ENCODE measurements at places on chromosomes 12 and 14.

DNA sequence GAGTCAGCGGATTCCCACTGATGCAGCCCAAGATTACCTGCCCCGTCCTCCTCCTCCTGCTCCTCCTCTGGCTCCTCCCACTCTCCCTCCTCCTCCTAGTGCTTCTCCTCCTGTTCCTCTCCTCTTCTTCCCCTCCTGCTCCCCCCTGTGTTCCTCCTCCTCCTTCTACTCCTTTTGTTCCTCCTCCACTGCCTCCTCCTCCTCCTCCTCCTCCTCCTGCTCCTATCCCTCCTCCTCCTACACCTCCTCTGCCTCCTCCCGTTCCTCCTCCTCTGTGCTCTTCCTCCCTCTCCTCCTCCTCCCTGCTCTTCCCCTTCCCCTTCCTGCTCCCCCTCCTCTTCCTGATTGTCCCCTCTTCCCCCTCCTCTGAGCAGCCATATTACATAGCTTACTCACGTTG lies 141.3 kb downstream of the CACNA1C start:
- DNase-seq, result no peak

DNA sequence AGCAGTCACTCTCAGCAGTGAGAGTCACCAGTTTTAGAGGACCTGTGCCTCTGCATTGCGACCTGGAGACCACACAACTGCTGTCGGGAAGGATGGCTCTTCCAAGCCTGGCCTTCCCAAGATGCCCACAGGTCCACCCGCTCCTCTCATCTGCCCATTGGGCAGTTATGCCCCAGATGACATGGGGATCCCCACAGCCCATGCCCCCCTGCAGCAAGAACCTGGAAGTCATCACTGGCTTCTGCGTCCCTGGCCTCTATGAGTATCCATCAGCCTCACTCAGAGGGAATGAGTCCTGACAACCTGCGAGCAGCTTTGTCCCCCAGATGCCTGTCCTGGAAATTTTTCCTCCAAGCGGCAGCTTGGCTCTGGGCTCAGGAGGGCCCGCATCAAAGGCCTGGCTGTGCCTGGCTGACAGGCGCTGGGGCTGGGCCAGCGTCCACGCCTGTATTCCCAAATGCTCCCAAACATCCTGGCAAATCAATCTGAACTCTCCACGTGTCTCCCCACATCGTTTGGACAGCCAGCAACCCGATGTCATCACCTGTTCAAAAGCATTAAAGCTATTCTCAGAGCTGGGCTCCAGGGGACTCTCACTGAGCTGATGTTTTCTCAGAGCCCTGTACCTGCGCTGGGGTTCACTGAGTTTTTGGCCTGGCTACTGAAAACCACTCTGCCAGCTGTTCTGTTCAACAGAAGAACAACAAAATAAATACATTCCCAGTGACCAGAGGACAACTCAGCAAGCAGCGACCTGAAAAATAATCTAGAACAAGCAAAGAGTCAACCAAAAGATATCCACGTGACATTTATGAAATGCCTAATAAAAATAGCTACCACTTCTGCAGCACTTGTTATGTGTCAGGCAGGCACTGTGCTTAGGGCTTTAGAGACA lies 57.8 kb downstream of the CLMN start:
- DNase-seq, result no peak

DNA sequence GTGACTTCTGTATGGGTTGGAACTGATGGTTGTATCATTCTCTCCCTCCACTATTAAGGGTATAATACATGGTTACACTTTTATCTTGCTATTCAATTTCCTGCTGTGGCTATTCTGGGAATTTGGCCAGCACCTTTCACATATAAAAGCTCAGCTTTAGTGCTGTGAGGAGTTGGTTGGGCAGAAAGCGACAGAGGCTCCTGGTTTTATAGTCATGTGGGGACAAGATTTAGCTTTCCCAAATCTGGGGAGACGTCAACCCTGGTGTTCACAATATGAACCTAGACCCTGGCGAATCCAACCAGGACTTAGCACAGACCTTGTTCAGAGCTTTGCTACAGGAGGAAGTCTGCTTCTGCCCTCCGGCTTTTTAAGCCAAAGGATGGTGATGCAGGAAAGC lies 36.5 kb downstream of the FOS start:
- no peak for DNase-seq

- DNase-seq, result no peak
Measured at GRCh38 chr14:99950181-99950580, 115.0 kb upstream of the EVL start.

DNA sequence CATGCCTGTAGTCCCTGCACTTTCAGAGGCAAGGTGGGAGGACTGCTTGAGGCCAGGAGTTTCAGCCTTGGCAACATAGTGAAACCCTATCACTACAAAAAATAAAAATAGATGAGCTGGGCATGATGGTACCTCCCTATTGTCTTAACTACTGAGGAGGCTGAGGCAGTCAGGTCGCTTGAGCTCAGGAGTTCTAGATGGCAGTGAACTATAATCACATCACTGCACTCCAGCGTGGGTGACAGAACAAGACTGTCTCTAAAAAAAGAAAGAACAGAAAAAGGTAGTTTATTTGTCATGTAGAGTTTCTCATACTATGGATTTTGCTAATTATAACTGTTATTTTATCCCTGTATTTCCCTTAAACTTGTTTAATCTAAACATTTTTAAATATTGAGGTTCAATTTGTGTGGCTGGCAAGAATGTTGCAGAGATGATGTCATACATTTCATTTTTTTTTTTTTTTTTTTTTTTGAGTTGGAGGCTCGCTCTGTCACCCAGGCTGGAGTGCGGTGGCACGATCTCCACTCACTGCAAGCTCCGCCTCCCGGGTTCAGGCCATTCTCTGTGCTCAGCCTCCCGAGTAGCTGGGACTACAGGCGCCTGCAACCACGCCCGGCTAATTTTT lies 39.7 kb upstream of the ATF7IP start:
- no peak for DNase-seq

- DNase-seq, result no peak
Measured at GRCh38 chr12:58961906-58962305, 41.6 kb upstream of the LRIG3 start.

- peak; percentile 14 for DNase-seq
Measured at GRCh38 chr14:96038920-96039632, at the start of gene C14orf132. C14orf132 (plus strand) TSS chr14:96039362; CDS start chr14:96039501, 139 bp downstream.

DNA sequence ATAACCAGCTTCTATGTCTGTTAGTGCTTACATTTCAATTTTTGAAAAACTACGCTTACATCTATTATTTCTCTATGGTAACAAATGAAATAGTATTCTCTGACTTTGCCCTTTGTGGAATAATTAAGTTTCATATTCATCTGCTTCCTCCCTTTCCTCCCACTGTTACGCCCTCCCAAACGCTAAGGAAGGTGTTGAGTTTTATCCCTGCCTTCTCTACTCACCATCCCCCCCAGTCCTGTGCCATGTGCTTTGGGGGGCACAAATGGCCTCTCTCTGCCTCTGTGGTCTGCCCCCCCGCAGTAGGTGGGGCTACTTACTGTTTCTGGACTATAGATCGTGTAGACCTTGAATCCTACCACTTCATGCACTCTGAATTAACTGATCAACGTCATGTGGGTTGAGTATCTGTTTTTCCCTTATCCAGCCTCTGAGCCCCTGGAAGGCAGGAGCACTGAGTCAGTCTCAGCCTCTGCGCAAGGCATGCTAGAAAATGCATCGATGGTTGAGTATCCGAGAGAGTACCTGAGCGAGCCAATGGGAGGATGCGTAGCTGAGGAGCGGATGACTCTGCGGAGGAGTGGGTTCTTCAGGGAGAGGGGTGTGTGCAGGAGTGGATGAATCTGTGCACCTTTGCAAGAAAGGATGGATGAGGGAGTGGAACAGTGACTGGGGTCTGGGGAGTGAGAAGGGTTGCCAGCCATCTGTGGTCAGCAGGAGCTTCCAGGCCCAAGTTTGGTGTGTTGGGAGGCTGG lies 114.5 kb upstream of the RTL1 start:
- no peak for DNase-seq

- no peak for DNase-seq
Measured at GRCh38 chr12:122681814-122682213, 21.3 kb downstream of the HCAR2 start.

DNA sequence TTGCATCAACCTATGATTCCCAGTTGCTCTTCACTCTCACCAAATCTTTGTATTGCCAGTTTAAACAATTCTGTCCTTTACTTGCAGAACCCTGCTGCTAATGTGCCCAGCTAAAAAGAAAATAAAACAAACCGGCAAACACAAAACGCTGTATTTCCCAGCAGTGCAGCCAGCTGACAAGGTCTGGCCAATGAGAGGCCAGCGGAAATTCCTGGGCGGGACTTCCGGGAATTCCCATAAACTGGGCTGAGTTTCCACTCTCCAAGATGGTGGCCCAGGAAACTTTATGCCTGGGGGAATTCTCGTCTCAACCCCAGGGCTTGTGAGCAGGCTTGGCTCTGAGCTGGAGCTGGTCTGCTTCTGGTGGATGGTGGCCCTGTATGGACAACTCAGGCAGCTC lies 807.3 kb upstream of the TMEM132C start:
- DNase-seq, result no peak

- no peak for DNase-seq
Measured at GRCh38 chr12:92341065-92341668, 195.5 kb upstream of the BTG1 start.
